Kasumi-1 (cell line): ENCODE measurements at places on chromosomes 1 and 21.
A peak's percentile ranks its signal among the peaks of the same experiment; 100 is the strongest.

- no peak for DNase-seq
Measured at GRCh38 chr1:93496520-93496919, 48.6 kb downstream of the FNBP1L start.

DNA sequence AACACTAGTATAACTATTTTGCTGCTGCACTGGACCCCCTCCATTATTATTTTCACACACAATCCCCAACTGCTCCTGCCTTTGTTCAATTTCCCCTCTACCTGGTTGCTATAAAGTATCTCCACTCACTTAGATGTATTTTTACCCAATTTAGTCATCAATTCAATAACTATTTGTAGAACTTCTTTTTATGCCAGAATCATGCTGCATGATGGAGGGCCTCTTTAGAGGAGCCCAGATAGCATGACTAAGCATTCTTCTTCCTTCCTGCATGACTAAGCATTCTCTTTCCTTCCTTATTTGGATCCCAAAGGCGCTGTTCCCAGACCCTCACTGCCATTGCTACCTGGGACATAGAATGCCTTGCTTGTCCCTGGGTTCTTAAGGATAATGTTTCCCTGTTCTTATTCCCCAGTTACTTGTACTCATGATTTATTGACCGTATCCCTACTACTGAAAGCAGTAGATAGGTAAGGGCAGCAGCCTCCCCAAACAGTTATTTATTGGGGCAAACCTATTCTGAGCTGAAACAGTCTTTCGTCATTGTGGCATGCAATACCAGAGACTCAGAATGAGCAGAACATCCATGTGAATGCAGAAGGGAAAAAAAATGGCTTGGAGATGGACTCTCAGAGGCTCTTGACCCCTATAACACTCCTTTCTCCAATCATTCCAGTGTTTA is 89.3 kb upstream of the AKT3 start:
- peak; percentile 11 for DNase-seq

DNA sequence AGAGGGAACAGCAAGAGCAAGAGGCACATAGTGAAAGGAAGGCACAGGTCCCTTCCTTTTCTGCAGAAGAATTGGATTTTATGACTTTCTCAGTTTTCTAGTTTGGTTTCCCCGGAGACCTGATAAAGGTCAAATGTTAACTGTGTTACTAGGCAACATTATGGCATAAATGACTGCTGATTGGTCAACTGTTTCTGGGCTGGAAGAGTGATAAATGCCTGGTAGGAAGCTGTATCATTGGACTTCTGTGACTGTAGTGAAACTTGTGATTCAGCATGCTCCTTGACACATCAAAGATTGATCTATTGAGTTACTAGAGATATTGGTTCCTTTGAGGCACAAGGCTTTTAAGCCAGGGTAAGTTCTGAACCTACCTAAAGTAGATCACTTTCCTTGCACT is 55.7 kb downstream of the LRRC8C start:
- no peak for DNase-seq

DNA sequence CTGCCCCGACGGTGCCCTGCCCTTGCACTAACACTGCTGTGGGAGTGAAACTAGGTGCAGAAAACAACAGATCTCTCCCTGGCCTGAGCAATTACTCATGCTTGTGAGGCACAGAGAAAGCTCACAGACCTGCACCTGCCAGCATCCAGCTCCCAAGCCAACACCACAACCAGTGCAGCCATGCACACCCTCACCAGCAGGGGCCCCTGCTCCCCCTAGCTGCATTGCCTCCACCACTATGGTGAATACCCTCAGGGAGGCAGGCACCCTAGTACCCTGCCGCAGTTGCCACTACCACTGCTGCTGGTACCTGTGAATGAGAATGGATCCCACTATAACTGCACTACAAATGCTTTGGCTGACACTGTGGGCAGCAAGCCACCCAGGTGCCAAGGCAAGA is 7.1 kb upstream of the DIRAS3 start:
- DNase-seq: no peak

- no peak for DNase-seq
Measured at GRCh38 chr21:35711661-35712060, 348.7 kb downstream of the SETD4 start.

GRCh38 chr1:168553680-168554553 is 10.1 kb upstream of the XCL2 start:
- no peak for DNase-seq

- DNase-seq: no peak
Measured at GRCh38 chr1:10873189-10873588, 76.7 kb upstream of the CASZ1 start.

GRCh38 chr1:79585801-79586200 is 579.3 kb upstream of the ADGRL4 start:
- no peak for DNase-seq

GRCh38 chr1:76083189-76083588 is 8.6 kb downstream of the ST6GALNAC3 start:
- DNase-seq: no peak

DNA sequence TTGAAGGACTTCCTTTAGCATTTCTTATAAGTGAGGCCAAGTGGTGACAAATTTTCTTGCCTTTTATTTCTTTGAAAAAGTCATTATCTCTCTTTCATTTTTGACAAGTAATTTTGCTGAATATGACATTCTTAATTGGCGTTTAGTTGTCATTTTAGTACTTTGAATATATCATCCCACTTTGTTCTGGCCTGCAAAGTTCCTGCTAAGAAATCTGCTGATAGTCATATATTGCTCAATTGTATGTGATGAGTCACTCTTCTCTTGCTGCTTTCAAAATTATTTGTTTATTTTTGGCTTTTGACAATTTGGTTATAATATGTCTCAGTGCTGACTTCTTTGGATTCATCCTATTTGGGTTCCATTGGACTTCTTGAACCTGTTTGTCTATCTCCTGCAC is 312.6 kb downstream of the DUSP10 start:
- no peak for DNase-seq

- DNase-seq: no peak
Measured at GRCh38 chr1:11634365-11635192, 19.6 kb downstream of the FBXO2 start.

GRCh38 chr1:151537112-151537511 is 3.0 kb upstream of the TUFT1 start:
- DNase-seq: no peak

GRCh38 chr1:182996816-182997215 is 26.4 kb upstream of the LAMC1 start:
- no peak for DNase-seq

GRCh38 chr1:17161137-17161740 is 42.0 kb upstream of the PADI2 start:
- peak; percentile 11 for DNase-seq

- no peak for DNase-seq
Measured at GRCh38 chr1:108504447-108504846, 54.3 kb downstream of the NBPF6 start.

- no peak for DNase-seq
Measured at GRCh38 chr1:213891989-213892902, 95.5 kb upstream of the PROX1 start.

- DNase-seq: peak; percentile 15
Measured at GRCh38 chr1:208988811-208989222, 594.7 kb upstream of the CAMK1G start.

DNA sequence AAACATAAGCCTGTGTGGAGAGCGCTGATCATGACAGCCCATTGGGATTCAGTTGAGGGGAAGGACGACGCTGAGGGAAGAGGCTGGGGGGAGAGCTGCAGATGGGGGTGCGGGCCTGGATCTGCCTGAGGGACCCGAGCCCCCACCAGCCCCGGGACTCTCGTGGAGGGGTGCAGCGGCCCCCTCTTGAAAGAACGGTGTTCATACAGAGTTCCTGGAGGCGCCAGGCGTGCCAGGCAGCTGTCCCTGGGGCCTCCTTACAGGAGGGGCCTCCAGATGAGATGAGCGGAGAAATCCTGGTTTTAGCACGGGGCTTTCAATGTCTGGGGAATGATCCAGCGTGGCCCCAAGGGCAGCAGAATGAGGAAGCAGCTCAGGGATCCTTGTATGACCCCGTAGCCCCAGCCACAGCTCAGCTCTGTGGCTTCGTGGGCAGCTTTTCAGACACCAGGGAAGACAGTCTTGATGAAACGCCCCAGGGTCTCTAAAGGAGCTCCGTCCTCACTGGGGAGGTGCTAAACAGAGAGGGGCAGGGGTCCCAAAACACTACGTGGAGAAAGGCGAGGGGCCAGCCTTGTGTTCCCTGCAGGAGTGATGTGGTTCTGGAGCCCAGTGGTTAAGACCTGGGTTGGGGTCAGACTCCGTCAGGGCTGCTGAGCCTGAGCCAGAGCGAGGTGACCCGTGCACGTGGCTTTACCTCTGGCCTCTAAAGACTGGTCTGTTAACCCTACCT is 7.2 kb upstream of the DSCAM start:
- no peak for DNase-seq

DNA sequence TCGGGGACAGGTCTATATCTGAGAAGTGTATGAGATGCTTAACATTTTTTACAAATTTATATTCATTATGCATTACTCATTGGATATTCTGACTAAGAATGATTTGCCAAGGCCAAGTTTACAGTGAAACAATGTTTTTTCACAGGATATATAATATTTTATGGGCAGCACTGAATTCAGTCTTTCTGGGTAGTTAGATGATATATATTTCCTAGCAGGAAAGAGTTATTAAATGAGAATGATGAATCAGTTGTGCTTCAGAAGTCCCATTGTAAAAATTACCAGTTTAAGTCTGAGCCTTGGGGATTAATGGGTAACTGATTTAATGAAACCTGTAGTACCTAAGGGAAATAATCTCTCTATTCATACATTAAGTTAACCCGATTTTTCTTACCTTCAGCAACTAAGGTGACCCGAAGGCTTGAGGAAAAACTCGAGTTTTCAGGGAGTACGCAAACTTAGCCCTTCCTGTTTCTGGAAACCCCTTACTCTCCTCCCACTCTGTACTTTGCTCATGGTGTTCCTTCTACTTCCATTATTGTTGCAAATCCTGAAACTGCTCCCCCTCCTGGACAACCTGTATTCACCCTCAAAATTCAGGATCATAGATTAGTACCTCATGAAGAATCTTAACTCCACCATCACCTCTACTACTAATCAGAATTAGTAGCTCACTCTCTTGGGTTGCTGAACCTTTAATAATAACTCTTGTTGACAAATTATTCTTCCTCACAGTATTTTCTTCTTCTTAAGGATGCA is 135.1 kb downstream of the AK5 start:
- DNase-seq: peak; percentile 10

GRCh38 chr21:42225571-42226155 is 6.7 kb downstream of the ABCG1 start:
- DNase-seq: no peak

GRCh38 chr1:237832858-237833257 is 57.9 kb downstream of the ZP4 start:
- no peak for DNase-seq

DNA sequence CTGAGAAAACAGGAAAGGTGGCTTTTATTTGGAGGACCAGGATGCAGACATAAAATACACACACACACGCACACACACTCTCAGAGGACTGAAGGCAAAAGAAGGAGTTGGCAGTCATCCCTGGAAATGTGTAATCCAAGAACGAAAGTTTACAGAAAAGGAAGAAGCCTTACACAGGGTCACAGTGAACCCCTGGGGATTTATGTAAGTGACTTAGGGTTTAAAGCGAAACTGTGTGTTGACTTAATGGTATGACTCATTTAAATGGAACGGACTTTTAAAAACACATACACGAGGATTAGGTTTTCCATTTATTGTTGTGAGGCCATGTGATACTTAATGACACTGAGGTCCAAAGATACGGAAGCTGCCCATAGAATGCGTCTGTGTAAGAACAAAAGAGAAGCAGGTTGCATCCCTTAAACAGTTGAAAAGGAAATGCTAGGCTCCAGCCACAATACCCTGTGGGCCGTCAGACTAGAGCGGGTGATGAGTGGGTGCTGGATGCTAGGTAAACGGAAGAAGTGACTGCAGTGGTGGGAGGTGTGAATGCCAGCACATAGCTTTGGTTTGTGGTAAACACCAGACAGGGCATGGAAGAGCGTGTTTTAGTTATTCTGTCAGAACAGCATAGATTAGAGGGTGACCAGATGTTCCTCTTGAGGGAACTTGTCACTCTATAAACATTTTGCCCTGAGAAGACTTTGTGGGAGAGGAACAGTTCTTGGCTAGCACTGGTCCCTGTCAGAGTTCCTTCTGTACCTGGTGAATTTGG is 21.6 kb upstream of the BCL10 start:
- DNase-seq: no peak

DNA sequence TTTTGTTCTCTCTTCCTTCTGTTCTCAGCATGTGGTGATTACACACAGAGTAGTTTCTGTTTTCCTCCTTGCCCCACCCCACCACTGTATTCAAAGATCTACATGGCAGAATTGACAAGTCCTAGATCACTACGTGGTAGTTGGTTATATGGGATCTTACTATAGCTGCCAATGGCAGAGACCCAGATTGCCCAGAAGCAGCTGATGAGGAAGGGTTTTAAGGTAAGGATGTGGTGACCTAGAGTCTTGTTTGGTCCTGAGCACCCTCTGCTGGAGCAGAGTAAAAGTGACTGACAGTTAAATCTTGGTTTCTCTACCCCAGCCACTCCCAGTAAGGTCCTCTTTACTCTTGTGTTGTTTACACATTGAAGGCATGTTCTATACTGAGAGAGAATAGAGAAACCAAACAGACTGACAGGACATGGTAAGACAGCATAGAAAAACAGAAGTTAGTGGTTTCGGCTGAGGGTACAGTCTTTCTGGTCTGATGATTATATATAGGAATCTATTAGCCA is 22.8 kb upstream of the STRIP1 start:
- DNase-seq: peak; percentile 82

DNA sequence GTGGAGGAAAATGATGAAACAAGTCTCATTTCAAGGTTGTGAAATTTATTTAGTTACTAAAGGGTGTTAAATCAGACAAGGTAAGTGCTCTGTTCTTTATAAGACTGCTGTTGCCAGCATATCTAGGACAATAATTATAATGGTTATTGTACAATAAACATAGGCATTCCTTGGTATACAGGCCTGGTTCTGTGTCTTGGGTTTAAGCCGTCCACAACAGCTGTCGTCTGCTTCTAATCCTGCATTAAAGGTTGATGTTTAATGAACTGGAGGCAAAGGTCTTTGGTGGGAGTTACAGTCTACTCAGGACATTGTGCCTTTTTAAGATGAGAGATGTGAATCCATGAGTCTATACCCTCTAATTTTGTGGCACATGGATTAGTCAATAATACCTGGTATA is 23.4 kb upstream of the FMO4 start:
- no peak for DNase-seq

- no peak for DNase-seq
Measured at GRCh38 chr1:201376464-201377374, 761 bp downstream of the TNNT2 start.
